ENCODE measurements at places on chromosomes 6 and 20.

DNA sequence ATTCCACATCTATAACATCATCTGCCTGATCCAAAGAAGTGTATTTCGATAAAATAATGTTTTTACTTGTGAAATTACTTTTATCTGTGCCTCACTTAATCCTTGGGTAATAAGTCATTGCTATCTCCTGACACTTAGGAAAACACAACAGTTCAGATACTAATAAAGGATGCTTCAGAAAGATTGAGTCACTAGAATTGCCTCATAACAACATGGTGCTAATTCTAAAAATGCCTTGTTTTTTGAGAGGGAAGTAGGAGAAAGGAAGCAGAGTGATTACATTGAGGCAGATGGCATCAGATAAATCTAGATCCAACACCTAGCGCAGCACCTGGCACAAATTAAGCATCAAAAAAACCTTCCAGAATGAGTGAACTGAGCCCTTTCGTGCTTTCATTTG is 69.0 kb downstream of the NCOA7 start:
- DNase-seq = no peak

DNA sequence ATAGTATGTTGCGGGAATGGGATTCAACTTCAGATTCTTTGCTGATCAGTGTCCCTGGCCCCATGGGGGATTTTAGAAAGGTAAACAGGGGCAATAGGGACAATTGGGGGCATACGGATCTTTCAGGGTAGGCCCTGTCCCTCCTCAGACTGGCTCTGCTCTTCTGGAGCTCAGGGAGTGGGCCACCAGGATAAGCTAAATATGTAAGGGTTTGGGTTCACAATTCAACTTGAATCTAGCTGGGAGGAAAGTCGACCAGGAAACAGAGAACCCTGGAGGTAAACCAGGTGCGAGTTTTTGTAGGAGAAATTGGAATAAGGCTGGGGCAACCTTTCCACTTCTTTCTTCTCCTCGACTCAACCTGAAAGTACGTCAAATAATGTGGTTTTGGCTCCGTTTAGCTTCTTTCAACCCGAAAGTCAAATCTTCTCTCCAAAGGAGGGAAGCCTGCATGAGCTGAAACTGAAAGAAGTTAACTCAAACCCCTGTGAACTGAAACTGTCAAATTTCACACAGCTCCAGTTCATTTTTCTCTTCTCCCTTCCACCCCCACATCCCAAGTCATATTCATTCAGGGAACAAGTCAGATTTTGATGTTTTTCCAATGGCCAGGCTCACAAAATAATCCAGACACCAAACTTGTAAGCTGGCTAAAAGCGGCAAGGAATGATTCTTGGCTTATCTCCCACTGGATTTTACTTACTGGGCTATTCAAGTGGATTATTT is 278.2 kb downstream of the CLIC5 start:
- DNase-seq = no peak

- no peak for DNase-seq
These were observed 68.4 kb downstream of the YTHDF1 start for GRCh38 chr20:63147532-63147931.

- no peak for DNase-seq
These were observed 74.7 kb downstream of the SYNJ2 start for GRCh38 chr6:158056355-158056754.

DNA sequence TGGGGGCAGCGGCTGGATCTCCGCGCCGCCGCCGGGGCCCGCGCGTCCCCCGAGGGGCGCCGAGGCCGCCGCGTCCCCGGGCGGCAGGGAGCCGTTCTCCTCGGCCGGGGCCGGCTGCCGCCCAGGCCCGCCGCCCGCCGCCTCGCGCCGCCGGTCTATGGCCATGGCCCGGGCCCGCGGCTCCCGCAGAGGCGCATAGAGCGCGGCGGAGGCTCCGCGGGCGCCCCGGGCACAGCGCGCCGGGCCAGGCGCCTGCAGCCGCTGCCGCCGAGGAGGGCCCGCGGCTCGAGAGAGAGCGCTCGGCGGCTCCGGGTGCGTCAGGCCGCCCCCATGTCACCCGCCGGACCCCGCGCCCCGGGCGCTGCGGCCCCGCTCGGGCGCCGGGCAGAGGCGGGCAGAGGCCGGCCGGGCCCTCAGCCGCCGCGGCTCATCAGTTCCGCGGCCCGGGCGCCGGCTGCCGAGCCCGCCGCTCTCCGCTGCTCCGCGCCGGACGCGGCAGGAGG is 404 bp downstream of the SLC22A23 start:
- no peak for DNase-seq

DNA sequence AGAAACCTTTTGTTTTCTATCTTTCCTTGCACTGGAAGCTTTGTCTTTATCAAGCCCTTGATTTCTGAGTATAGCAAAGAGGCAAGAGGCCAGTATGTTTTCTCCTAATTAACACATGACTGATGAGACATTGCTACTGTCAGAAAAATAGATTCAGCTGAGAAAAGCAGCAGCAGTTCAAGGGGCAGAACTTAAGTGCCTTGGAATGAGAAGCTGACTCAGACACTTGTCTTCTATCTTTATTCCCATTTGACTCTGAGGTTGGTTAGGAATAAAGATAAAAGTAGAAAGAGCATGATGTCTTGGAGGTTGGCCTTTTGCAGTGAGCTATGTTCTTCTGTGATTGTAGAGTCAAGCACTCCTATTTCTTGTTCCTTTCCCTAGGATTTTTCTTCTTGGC is 79.1 kb upstream of the MAN1A1 start:
- DNase-seq = no peak

- DNase-seq = no peak
These were observed 74.4 kb downstream of the BCAS1 start for GRCh38 chr20:53995949-53996348.

GRCh38 chr6:161406646-161407045 is 132.8 kb upstream of the AGPAT4 start:
- DNase-seq = no peak

GRCh38 chr6:7540595-7540994 is 876 bp upstream of the DSP start:
- no peak for DNase-seq

- DNase-seq = no peak
These were observed 47.4 kb downstream of the TGM2 start for GRCh38 chr20:38117635-38118034.

DNA sequence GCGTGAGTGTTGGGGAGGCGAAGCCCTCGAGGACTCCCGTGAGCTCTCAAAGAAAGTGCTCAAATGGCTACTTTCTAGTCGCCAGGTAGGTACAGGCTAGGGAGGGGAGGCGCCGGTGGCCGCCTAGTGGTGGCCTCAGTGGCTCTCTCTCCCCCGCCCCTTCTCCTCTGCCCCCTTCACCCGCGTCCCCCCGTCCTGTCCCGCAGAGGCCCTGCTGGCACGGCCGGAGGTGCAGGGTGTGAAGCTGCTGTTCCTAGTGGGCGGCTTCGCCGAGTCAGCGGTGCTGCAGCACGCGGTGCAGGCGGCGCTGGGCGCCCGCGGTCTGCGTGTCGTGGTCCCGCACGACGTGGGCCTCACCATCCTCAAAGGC is 16.3 kb downstream of the ADISSP start:
- no peak for DNase-seq

GRCh38 chr6:134657751-134658527 is 292.0 kb downstream of the ALDH8A1 start:
- DNase-seq = no peak

DNA sequence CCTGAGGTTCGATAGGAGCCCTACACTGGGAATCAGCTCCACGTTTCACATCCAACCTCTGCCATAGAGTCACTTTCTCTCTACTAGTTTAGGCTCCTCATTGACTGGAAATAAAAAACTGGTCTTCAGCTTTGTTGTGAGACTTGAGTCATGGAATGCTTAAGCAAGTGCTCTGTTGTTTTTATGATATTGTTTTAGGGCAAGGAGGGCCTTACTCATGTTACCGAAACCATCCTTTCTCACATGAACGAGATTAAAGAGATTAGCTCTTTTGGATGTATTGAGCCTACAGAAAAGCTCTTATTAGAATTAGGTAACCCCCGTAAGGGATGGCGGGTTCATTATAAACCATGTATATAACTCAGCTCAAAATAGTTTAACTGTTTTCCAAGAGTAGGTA is 6.9 kb upstream of the MOCS1 start:
- no peak for DNase-seq
